ENCODE measurements at places on chromosomes 16 and 17.

DNA sequence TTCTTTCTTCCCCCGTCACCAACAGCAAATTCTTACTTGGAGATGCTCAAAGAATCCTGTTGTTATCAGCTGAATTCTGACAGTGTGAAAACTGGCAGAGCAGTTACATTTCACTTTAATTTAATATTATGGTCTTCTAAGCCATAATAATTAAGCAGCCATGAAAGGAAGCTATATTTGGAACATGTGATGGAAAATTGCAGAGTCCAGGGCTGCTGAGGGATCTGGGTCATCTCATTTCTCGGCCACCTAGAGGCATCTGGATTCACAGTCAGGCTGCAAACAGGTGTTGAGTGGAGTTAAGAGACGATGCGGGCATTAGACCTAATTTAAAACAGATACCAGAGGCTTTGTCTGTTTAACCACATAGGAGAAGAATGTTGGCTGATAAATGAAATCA lies 38.4 kb downstream of the CHD9NB start:
- DNase-seq: no peak

DNA sequence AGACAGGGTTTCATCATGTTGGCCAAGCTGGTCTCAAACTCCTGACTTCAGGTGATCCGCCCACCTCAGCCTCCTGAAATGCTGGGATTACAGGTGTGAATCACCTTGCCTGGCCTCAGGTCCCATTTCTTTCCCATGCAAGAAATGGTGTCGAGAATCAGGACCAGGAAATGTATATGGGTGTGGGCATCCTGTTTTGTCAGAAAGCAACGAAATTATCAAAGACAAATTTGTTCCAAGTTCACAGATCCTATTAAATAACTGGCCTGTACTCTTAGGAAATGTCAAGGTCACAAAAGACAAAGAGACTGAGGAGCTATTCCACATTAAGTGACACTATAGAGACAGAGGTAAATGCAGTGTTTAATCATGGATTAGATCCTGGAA lies 17.1 kb upstream of the ST6GALNAC1 start:
- DNase-seq: no peak

DNA sequence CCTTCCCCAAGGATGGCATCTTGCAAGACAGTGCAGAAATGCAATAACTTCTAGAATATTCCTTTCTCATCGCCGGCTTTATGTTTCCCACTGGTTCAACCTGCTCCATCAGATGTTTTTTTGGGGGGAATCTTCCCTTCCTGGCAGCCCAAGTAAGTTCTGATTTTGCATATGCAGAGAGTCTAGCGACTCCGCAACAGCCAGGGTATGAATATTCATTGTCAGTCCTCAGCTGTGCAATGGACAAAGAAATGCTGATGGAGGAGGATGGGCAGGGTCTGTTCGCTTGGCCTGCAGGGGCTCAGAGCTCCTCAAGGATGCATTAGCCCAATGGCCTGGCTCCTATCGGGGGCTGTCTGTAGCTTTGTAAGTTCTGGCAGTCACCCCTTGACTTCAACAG lies 358.8 kb upstream of the CCL2 start:
- no peak for DNase-seq

- DNase-seq: peak; percentile 71
Observed at GRCh38 chr17:74212209-74212912, 1.0 kb upstream of the TTYH2 start.

DNA sequence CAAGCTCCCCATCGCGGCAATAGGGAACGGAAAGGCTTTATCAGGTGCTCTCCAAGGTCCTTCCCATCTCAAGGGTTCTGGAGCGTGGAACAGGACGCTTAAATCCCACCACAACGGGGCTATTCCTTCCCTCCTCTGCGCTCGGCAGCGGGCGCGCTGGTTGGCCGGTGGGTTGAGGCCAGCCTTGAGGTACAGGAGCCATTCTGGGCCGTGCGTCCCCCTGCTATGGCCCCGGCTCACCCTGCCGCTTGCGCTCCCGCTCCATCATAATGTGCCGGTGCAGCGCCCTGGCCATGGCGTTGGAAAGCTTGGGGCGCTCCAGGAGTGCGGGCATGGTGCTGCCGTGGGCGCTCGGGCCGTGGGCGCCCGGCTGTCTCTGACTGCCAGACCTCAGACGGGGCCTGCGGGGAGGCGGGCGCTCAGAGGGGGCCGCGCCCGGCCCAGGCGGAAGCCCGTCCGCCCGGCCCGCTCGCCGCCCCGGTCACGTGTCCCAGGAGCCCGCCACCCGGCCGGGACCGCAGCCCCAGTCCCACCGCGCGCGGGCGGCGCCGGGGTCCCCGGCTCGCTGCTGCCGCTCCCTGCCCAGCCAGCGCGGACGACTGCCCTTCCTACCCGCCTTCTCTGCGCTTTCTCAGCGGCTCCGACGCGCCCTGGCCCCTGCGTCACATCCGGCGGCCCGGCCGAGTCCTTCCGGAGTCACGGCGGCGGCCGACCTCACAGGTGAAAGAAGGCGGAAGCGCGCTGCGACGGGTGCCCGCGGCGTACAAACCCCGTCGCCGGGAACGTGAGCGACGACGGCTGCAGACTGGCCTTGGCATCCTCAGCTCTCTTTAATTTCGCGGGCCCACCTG lies at the start of gene GPS2:
GPS2 (minus strand) TSS at position 642 of the 851 bp plus-strand sequence; CDS start at position 334, 308 bp downstream.
- peak; percentile 98 for DNase-seq

DNA sequence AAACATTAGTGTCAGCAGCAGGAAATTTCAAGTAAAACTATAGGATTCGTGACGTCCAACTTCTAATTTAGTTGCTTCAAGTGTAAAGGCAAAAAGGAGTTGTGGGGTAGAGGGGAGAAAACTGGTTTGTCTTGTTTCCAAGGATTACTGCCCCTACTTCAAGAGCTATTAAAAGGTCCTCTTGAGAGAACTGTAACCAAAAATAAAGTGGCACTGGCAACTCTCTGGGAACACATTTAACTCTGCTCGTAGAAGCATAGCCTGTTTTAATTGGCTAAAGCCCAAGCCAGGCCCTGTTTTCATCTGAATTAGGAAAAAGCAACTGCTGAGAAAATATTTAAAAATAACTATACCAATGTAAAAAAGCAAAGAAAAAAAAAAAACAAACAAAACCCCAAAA lies 51.8 kb upstream of the AKAP1 start:
- DNase-seq: no peak

DNA sequence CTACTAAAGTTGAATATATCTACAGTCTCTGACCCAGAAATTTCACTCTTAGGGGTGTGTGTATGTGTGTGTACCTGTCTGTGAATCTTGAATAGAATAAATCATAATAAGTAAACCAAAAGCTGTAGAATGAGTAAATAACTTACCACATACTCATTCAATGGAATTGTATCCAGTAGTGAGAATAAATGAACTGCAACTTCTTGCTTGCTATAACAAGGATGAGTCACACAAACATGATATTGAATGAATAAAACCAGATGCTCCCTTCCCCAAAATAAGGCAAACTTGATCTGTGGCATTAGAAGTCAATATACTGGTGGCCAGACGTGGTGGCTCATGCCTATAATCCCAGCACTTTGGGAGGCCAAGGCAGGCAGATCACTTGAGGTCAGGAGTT lies 259.8 kb upstream of the MON1B start:
- no peak for DNase-seq

- no peak for DNase-seq
Observed at GRCh38 chr16:11202260-11203091, 53.5 kb downstream of the SOCS1 start.

GRCh38 chr17:56021681-56022190 lies 131.5 kb upstream of the ANKFN1 start:
- DNase-seq: no peak

- no peak for DNase-seq
Observed at GRCh38 chr17:77864234-77865111, 94.0 kb upstream of the TNRC6C start.

DNA sequence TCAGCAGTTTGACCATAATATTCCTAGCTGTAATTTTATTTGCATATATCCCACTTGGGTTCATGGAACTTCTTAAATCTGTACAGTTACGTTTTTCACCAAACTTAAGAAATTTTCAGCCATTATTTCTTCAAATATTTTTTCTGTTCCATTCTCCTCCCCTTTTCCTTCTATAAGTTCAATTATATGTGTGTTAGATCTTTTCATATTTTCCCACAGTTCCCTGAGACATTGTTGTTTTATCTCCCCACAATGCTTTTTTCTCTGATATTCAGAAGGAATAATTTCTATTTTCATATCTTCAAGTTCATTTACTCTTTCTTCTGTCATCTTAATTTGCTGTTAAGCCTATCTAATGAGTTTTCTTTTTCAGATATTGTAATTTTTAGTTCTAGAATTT lies 26.1 kb downstream of the IKZF3 start:
- no peak for DNase-seq

GRCh38 chr16:73196670-73197069 lies 148.7 kb upstream of the ZFHX3 start:
- no peak for DNase-seq

DNA sequence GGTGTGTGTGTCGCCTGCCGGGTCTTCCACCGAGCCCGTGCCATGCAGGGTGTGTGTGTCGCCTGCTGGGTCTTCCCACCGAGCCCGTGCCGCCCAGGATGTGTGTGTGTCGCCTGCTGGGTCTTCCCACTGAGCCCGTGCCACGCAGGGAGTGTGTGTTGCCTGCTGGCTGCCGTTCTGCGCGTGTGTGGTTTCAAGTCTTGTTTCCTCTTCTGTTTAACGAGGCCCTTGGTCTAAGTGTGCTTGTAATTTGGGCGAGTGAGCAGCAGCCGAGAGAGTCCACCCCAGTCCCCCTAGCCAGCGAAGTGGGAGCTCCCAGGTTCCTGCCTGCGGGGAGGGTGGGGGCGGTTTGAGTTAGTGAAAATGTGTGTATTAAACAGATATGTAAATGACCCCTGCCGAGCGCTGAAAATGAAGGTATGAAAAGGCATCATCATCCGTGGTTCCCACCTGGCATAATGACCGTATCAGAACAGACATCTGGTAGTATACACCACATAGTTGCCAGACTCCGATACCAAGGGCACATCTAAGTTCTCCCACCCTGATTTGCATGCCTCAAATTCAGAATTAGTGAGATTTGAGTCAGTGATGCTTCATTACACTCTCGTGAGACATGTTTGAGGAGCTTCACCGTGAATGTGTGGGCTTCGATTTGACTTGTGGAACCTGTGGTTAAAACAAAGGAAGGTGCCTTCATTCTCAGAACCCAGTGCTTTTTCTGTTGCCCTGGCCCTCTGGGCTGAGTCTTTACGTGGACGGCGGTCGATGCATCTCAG lies 114.5 kb upstream of the CHMP6 start:
- peak; percentile 89 for DNase-seq

- peak; percentile 13 for DNase-seq
Observed at GRCh38 chr16:87060034-87060986, 256.9 kb downstream of the C16orf95 start.

DNA sequence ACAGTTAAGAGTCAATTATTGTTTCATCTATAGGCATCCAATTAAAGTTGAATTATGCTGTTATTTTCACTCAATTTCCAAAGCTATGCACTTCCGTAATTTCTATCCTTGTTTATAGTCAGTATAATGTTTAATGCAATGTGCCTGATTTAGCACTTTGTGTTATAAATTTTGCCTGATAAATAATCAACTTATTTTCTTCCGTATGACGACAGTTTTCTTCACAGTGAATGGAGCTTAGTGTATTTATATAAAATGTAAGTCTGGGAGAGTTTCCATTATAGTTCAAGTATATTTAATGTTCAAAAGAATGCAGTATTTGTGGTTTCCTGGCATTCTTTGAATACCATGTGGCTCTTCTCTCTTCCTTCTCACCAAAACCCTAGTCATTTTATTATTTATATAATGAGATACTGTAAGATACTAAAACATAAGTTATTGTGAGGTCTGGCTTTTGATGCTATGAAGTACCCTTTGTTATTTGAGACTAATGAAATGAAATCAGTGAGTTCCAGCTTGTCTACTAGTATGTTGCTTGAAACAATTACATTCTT lies 240.6 kb downstream of the PRKCA start:
- DNase-seq: no peak

DNA sequence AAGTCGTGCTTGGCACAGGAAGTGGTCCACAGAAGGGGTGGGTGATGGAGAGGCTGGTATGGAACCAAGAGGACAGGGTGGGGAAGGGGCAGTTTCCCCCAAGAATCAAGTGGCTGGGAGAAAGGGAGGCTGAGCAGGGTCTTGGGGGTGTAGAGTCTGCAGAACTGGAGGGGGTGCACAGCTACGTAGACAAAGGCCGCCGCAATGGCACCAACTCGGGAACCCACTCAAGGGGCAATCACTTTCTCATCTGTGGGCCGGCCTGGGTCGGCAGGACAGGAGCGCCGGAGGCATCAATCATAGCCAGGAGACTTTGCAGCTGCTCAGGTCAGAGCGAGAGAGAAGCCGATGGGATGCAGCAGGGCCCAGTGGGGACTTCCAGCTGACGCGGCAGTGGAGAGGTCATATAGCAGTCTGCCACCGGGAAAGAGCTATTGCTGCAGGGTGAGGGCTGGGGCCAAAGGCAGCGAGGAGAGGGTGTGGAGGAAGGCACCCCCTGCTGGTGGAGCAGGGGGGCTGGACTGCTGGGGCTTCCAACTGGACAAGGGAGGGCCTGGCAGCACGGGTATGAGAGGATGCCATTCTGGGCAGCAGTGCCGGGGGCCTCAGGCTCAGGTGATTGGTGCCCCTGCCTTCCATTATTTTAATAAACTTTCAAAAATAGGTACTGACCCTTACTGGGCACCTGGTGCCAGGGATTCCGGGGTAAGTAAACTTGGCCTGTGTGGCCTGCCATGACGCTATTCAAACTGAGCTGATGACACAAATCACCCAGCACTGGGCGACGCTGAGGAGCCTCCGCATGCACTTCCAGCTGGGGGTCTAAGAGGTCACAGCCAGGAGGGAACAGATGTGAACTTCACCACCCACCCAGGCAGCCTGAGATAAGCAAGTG lies 52.5 kb upstream of the MTSS2 start:
- no peak for DNase-seq

DNA sequence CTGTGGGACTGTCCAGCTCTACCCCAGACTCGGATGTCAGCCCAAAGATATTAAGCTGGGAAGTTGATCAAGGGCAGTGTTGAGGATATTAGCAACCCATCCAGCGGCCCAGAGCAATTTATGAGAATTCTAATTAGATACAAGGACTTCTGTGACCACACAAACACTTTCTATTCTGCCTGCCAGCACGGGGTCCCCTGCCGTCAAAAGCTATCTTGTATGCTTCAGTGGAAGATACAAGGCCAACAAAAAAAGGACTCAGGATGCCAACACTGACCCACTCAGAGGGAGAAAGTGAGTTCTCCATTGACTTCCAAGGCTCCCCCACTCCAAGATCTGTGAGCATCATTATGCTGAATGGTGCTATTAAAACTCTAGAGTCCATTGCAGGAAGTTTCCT lies 390.7 kb downstream of the GRIN2A start:
- no peak for DNase-seq

GRCh38 chr16:80511824-80512592 lies 28.8 kb upstream of the DYNLRB2 start:
- no peak for DNase-seq

DNA sequence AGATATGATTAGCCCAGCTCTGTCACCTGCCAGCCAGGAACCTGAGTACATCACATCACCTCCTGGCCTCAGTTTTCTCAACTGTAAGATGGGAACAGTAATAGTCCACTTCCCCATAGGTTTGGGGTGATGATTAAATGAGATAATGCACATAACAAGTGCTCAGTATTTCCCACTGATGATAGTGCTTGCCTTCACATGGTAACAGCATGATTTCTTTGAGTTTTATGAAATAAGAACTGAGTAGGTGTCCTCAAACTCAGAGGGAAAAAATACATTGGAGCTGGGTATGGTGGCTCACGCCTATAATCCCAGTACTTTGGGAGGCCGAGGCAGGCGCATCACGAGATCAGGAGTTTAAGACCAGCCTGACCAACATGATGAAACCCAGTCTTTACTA lies 30.1 kb upstream of the SNN start:
- DNase-seq: no peak
